ENCODE measurements at places on chromosomes 7 and 10. TPM values are rescaled to one million over a fixed set of nuclear protein-coding genes. Genes with fewer than 3 reads are reported as not detected.
A peak's percentile ranks its signal among the peaks of the same experiment; 100 is the strongest.

The LRRC18 gene
- not detected for total RNA-seq

DNA sequence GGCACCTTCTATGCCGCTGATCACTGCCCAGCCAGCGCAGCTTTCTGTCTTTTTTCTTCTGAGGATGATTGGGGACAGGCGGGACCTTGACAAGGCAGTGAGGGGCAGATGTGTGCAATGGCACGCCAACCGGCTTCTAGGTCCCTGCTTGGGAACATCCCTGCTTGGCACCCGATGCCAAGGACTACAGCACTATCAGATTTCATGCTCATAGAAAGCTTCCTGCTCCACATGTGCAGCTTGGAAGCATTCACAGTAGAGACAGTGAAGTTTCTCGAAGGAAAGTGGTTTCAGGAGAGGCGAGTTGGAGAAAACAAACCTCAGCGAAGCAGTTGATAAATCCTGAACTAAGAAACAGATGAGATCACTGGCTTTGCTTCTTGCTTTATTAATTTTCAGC lies 267.5 kb upstream of the HABP2 start:
- H3K27ac ChIP-seq, result no peak overlapping the region
- no peak overlapping the region for H3K4me3 ChIP-seq
- H3K27me3 ChIP-seq, result no peaks in the 10 kb centered on the region

The TRIM50 gene
- 0.19 TPM for total RNA-seq

DNA sequence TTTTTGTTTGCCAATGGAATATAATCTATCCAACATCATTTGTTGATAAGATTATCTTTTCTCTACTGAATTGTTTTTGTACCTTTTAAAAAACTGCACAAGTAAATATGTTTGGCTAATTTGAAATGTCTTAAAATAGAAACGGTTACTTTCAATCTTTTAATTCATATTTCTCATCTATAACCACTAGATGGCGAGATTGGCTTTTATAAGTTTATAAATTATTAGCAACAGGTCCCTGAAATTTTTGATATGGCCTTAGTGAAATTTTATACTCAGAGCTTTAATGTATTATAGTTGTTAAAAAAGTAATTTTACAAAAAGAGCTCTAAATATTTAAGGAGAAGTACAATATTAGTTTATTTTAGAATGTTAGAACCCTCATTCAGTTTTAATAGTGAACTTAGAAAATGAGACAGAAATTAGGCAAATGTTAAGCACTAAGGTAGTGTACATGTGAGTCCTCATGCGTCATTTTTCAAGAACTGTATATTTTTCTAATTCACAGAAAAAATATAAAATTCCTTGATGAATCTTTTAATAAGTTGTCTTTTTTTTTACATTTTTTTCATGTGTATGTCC lies 592.5 kb downstream of the ARL4A start:
- H3K4me3 ChIP-seq, result no peak overlapping the region
- no peaks in the 10 kb centered on the region for H3K36me3 ChIP-seq
- DNase-seq, result no peak
- no peaks in the 10 kb centered on the region for H3K27me3 ChIP-seq
- no peak overlapping the region for H3K27ac ChIP-seq

The CYP2C9 gene
- total RNA-seq, result 2.9 TPM

- peaks cover 30% of the 10 kb centered on the region for H3K36me3 ChIP-seq
- H3K27ac ChIP-seq, result no peak overlapping the region
- no peaks in the 10 kb centered on the region for H3K27me3 ChIP-seq
- H3K4me3 ChIP-seq, result no peak overlapping the region
- H3K4me1 ChIP-seq, result peaks cover 3% of the 10 kb centered on the region
- no peak for DNase-seq
These were observed 234.0 kb downstream of the TNS3 start for GRCh38 chr7:47347816-47348385.

DNA sequence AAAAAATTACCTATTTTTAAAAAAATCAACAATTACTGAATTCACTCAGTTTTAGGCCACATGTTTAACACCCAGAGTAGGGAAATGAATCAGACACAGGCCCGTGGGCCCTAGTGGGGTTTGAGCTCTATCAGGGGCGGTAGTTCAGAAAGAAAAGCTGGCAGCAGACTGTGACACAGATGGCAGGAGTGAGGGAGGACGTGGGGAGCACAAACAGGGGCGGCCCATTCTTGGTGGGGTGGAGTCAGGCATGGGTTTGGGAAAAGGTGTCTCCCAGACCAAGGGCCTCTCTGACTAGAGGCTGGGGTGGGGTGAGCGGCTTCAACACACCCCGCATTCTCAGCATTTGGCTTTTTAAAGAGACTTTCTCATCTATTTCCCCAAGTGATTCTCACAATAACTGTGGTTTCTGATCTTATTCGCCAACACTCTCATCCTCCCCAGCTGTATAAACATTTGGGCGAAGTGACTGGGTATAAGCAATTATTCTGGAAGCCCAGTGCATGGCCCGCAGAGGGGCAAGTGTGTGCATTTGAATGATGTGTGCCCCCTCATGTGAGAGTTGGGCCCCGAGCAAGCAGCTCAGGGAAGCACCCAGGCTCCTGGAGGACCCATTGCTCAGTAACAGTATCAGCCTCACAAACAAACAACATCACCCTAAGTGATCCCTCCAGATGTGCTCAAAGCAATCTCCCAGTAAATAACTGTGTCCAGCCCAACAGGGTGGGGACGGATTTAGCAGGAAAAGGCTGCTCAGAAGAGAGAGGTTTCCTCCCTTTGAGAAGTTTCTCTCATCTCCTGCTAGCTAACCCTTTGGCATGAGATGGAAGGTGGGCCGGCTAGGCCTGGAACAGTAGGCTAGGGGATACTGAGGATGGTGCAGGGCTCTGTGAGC lies 437.6 kb upstream of the ZMIZ1 start:
- no peaks in the 10 kb centered on the region for H3K27me3 ChIP-seq
- no peak overlapping the region for H3K27ac ChIP-seq
- H3K4me1 ChIP-seq, result peaks cover 3% of the 10 kb centered on the region
- no peak overlapping the region for H3K4me3 ChIP-seq
- no peaks in the 10 kb centered on the region for H3K36me3 ChIP-seq
- no peak for DNase-seq

DNA sequence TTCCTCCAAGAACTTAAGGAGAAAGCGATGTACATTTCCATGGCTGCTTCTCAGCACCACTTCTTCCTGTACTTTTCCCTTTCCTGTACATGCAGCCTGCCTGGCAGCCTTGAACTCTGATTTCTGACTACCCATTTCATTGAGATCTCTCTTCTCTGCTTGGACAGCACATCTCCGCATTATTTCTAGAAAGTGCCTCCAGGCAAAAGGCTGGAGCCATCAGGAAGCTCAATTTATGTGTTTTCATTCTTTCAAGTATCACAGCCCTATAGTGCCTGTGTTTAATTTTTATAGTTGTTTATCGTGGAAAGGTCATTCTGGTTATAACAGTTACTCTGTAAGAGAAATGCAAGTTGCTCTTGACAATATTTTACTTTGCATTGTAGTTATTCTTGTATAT lies 688.0 kb upstream of the ANKRD30A start:
- peaks cover 2% of the 10 kb centered on the region for H3K4me1 ChIP-seq
- no peak overlapping the region for H3K4me3 ChIP-seq
- H3K36me3 ChIP-seq, result no peaks in the 10 kb centered on the region

DNA sequence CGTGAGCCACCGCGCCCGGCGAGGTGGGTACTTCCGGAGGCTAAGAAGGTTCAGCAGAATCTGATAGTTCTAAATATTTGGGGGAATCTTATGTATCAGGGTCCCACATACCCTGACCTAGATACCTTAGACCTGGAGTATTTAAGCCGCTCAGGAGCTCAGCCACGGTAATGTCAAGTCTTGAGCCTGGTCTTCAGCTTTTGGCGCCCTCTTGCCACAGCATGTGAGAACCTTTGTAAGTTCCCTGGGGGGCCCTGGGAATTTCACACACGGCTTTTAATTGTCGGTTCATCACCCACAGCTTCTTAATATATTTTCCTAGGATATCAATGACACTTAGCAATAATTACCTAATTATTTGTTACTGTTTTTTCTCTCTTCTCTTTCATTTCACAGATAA lies 324.3 kb upstream of the GALNT17 start:
- DNase-seq, result no peak
- no peaks in the 10 kb centered on the region for H3K27me3 ChIP-seq
- H3K4me1 ChIP-seq, result no peaks in the 10 kb centered on the region
- H3K4me3 ChIP-seq, result no peak overlapping the region
- H3K36me3 ChIP-seq, result no peaks in the 10 kb centered on the region
- no peak overlapping the region for H3K27ac ChIP-seq

The MEIG1 gene
- not detected for total RNA-seq

The GFRA1 gene
- 22.3 TPM for total RNA-seq

- no peaks in the 10 kb centered on the region for H3K4me1 ChIP-seq
- no peaks in the 10 kb centered on the region for H3K36me3 ChIP-seq
These were observed 22.9 kb upstream of the DUSP5 start for GRCh38 chr10:110474826-110475225.

The GPR15LG gene
- total RNA-seq, result 0.44 TPM

DNA sequence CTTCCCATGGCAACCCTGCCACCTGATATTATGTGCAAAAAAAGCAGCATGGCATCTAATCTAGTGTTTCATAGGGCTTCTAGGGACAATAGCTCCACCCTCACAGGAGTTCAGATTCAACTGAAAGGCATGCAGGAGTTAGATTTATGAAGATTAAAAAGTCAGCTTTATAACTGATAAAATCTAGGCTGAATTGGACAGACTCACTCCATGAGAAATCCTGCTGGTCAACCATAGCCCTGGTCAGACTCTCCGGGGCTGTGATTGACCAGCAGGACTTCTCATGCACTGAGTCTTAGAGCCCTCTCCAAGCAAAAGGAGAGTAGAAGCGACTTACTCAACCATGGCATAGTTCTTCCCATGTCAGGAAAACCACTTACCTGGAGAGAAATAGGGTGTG lies 345.4 kb downstream of the NEBL start:
- no peak for DNase-seq
- H3K27ac ChIP-seq, result no peak overlapping the region
- H3K4me3 ChIP-seq, result no peak overlapping the region
- no peaks in the 10 kb centered on the region for H3K36me3 ChIP-seq
- no peaks in the 10 kb centered on the region for H3K4me1 ChIP-seq

DNA sequence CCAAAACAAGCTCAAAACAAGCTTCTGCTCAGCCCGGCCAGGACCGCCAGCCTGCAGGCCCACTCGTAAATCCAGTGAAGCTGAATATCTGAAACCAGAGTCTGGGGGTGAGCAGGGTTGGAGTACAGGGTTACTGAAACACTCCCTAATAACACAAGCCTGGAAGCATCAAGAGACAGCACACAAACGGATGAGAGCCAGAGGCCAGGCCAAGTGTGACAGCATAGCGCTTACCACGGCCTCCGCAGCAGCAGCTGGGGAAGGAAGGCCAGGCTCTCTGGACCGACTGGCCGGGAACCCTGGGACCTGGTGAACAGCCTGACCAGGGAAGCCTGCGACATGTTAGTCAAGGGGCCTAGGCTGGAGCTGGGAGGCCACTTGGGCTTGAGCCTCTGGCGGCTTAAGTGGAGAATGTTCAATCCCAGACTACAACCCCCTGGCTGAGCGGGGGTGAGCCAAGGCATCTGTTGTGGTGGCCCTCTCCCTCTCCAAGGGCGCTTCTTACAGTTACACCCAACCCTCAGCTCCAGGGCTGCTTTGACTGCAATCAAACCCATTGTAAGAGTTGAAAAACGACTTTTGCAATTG lies 21.7 kb upstream of the RNF32 start:
- no peaks in the 10 kb centered on the region for H3K36me3 ChIP-seq
- DNase-seq, result peak; percentile 77
- no peak overlapping the region for H3K27ac ChIP-seq
- H3K4me1 ChIP-seq, result peaks cover 19% of the 10 kb centered on the region
- no peak overlapping the region for H3K4me3 ChIP-seq
- peaks cover 3% of the 10 kb centered on the region for H3K27me3 ChIP-seq
